ENCODE measurements at places on chromosomes 6 and 20.

DNA sequence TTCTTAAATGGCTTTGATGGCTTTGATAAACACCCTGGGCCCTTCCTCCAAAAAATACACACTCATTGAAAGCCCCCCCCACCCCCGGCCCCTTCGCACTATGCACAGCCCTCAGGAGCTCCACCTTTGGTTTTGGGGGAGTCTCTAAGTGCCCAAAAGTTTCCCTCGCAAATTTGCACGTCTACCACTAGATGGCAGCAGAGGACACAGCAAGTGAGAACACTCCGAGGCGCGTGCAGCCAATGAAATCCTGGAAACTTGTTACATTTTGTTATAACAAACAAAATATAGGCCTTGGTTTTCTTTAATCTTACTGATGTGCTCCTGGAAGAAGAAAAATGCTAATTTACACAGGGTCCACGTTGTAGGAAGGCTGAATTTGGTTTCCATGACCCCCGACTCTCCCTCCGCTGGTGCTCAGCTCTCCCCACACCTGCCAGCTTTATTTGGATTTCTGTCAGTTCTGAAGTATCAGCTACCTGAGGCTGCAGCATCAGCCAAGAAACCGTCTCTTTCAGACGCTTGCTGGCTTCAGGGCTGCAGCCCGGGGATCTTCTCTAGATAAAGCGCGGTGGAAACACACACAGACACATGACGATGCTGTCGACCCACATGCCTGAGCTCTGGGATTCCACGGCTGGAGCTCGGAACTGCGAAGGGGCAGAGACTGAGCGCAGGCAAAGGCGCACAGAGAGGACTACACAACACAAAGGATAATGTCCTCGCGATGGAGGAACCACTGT is 148.3 kb upstream of the RPS6KA2 start:
- peak; percentile 76 for DNase-seq

GRCh38 chr6:111553580-111553979 is 52.1 kb downstream of the TRAF3IP2 start:
- DNase-seq, result no peak

- no peak for DNase-seq
Measured at GRCh38 chr6:142440600-142441293, 138.9 kb downstream of the ADGRG6 start.

- no peak for DNase-seq
Measured at GRCh38 chr6:81786150-81786549, 33.7 kb upstream of the TENT5A start.

- DNase-seq, result no peak
Measured at GRCh38 chr6:65638047-65638831, 68.8 kb downstream of the EYS start.

DNA sequence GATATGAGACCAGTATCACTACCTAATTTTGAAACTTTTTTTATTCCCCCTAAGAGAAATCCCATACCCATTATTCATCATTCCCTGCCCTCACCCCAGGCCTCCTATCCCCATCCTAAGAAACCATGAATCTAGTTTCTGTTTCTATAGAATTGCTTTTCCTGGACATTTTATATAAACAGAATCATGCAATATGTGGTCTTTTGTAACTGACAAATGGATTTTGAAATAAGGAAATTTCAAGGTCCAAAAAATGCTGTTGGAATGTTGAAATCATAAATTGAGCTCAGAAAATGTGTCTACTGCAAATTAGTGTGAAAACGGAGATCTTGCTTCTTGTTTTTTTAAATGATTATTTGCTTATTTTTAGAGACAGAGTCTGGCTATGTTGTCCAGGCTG is 25.1 kb downstream of the RNF217 start:
- DNase-seq, result no peak
